ENCODE measurements at places on chromosomes 13 and 19.

- no peak for DNase-seq
Observed at GRCh38 chr13:109548374-109548773, 238.0 kb downstream of the IRS2 start.

- no peak for DNase-seq
Observed at GRCh38 chr13:89749888-89750287, 1597.6 kb upstream of the MIR17HG start.

- no peak for DNase-seq
Observed at GRCh38 chr19:46896076-46896794, 35.4 kb downstream of the ARHGAP35 start.

- no peak for DNase-seq
Observed at GRCh38 chr13:112770504-112770903, 80.7 kb downstream of the ATP11A start.

GRCh38 chr19:56105090-56105701 is 15.9 kb downstream of the ZNF787 start:
- DNase-seq: peak; percentile 93

DNA sequence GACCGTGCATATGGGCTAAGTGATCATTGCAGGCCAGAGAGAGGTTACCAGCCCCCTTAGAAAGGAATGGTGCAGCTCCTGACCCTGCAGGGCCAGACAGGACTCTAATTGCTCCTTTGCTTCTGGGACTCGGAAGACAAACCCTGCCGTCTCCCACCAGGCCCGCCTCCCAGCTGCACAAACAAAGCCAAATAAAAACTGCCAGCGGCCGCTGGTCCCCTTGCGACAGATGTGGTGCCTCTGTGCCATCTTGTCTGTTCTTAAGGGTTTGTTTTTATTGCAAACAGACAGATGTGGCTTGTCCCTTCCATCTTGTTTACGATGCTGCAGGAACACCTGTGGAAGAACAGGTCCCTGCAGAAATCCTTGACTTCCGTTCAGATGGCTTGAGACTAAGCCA is 434.4 kb upstream of the TSHZ3 start:
- peak; percentile 10 for DNase-seq

GRCh38 chr13:112079696-112080095 is 12.7 kb downstream of the SOX1 start:
- DNase-seq: no peak

- DNase-seq: no peak
Observed at GRCh38 chr19:39941151-39941550, 6.7 kb upstream of the FCGBP start.

DNA sequence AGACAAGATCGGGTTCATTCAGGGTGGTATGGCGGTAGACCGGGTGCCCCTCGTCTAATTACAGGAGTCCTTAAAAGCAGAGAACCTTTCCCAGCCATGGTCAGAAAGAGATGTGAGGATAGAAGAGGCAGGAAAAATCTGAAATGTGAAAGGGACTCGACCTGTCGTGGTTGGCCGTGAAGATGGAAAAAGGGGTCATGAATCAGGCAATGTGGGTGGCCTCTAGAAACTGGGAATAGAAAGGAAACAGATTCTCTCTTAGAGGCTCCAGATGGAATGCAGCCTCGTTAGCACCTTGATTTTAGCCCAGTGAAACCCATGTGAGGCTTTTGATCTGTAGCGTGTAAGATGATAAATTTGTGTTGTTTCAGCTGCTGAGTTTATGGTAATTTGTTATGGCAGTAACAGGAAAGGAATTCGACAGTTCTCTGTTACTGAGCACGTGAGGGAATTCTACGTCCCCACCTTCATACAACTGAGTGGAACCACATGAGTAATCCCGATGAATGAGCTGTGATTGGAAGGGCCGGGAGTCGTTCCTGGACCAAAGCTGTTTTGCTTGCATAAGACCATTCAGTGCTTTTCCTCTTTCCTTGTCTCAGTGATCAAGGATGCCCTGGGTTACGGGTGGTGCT is 11.0 kb upstream of the CA11 start:
- no peak for DNase-seq

Measured in LNCaP clone FGC (cell line).